Endodermal cell (in vitro differentiated cells): ENCODE measurements at places on chromosomes 13 and 19. TPM values are rescaled to one million over a fixed set of nuclear protein-coding genes. Genes with fewer than 3 reads are reported as not detected.

ZNF154 gene
- total RNA-seq, result 19.3 and 21.2 TPM in 2 replicates

FREM2 gene
- total RNA-seq, result 18.7 to 29.4 TPM (median 28.4 TPM) in 3 replicates

ZNF729 gene
- not detected in 2 replicates for total RNA-seq

TEX101 gene
- 0.59 and 1.1 TPM in 2 replicates for total RNA-seq

SYCN gene
- not detected in 3 replicates for total RNA-seq

EDNRB gene
- total RNA-seq, result 2.7 to 4.4 TPM (median 4.1 TPM) in 3 replicates

IZUMO2 gene
- total RNA-seq, result not detected in 3 replicates

ZNF486 gene
- 11.6 to 20.4 TPM (median 18.9 TPM) in 3 replicates for total RNA-seq

FPR1 gene
- total RNA-seq, result not detected in 2 replicates

SLITRK5 gene
- 1.6 to 2.5 TPM (median 1.7 TPM) in 3 replicates for total RNA-seq

ZNF544 gene
- 65.9 to 90.5 TPM (median 80.2 TPM) in 3 replicates for total RNA-seq

MYH14 gene
- 11.2 to 13.7 TPM (median 12.8 TPM) in 3 replicates for total RNA-seq

KCNRG gene
- total RNA-seq, result 0.77 and 1.1 TPM in 2 replicates

NXNL1 gene
- not detected in 3 replicates for total RNA-seq

CEACAM19 gene
- 0.66 to 2.8 TPM (median 2.3 TPM) in 3 replicates for total RNA-seq

IL12RB1 gene
- total RNA-seq, result not detected in 3 replicates

ZNF177 gene
- 4.7 to 10.6 TPM (median 7.6 TPM) in 3 replicates for total RNA-seq

ETV2 gene
- total RNA-seq, result 1.2 and 1.6 TPM in 2 replicates

UQCR11 gene
- total RNA-seq, result 170 and 171 TPM in 2 replicates

ZNF765 gene
- total RNA-seq, result 27.2 and 30.1 TPM in 2 replicates

C19orf67 gene
- total RNA-seq, result 0.73 to 11.8 TPM in 2 of 3 replicates, not detected in the other

NBEA gene
- 12.8 to 16.0 TPM (median 15.9 TPM) in 3 replicates for total RNA-seq

CPT1C gene
- 43.0 to 60.8 TPM (median 59.7 TPM) in 3 replicates for total RNA-seq

ATP4A gene
- total RNA-seq, result 0.61 TPM in 1 of 3 replicates, not detected in the others

RAX2 gene
- total RNA-seq, result not detected in 2 replicates

ZNF558 gene
- total RNA-seq, result 8.1 to 9.3 TPM (median 8.9 TPM) in 3 replicates

PRTN3 gene
- not detected in 2 replicates for total RNA-seq
